Kasumi-1 (cell line): ENCODE measurements at places on chromosomes 13 and 19.
A peak's percentile ranks its signal among the peaks of the same experiment; 100 is the strongest.

- DNase-seq = no peak
Observed at GRCh38 chr19:18183529-18183928, 9.5 kb upstream of the MPV17L2 start.

GRCh38 chr13:69291292-69291906 lies 816.2 kb upstream of the ATXN8OS start:
- peak; percentile 48 for DNase-seq

- DNase-seq = peak; percentile 60
Observed at GRCh38 chr13:47109028-47109427, 212.2 kb upstream of the HTR2A start.

- DNase-seq = no peak
Observed at GRCh38 chr19:46271481-46272197, 25.2 kb upstream of the HIF3A start.

GRCh38 chr19:13226983-13227382 lies 76.8 kb downstream of the IER2 start:
- no peak for DNase-seq

- DNase-seq = peak; percentile 7
Observed at GRCh38 chr13:28805193-28805819, 14.8 kb upstream of the MTUS2 start.

DNA sequence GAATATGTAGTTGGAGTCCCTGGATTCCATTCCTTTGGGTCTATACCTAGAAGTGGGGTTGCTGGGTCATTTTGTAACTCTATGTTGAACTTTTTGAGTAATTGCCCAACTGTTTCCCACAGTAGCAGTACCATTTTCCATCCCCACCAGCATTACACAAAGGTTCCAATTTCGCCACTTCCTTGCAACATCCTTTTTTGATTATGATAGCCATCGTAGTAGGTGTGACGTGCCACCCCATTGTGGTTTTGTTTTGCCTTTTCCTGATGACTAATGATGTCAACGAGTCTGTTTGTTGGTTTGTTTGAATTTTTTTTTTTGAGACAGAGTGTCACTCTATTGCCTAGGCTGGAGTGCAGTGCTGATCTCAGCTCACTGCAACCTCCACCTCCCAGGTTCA lies 3.3 kb upstream of the PEX11G start:
- peak; percentile 4 for DNase-seq

DNA sequence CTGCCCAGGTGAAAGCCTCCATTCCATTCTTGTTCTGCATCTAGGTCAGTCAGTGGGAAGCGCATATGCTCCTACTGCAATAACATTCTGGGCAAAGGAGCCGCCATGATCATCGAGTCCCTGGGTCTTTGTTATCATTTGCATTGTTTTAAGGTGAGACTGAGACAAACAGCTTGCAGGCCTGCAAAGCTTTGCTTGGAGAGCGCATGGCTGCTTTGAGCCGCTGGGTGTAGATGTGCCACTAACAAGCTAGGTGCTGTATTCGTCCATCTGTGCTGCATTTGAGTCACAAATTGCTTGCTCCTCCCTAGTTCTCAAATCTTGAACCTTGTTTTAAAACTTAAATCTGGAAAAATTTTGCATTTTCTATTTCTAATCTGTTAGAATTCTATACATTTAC lies 219.1 kb downstream of the LMO7 start:
- no peak for DNase-seq

- no peak for DNase-seq
Observed at GRCh38 chr19:37304190-37304883, 66.6 kb upstream of the ZNF527 start.
